Activated CD4-positive, alpha-beta memory T cell treated with anti-CD3 and anti-CD28 coated beads for 36 hours (primary cell): ENCODE measurements at places on chromosomes 2 and 18. TPM values are rescaled to one million over a fixed set of nuclear protein-coding genes. Genes with fewer than 3 reads are reported as not detected.

The CTAGE1 gene
- total RNA-seq: not detected

The IL1F10 gene
- total RNA-seq: not detected

The TMEM200C gene
- not detected for total RNA-seq

The MAP4K3 gene
- 9.9 TPM for total RNA-seq

The C2orf78 gene
- total RNA-seq: not detected

The LYPD6 gene
- not detected for total RNA-seq

The ANKRD62 gene
- total RNA-seq: not detected

The ACMSD gene
- not detected for total RNA-seq
